AG10803 (cell line): ENCODE measurements at places on chromosomes 6 and 20.

GRCh38 chr6:23282252-23283021 is 713.1 kb downstream of the HDGFL1 start:
- no peak for DNase-seq

DNA sequence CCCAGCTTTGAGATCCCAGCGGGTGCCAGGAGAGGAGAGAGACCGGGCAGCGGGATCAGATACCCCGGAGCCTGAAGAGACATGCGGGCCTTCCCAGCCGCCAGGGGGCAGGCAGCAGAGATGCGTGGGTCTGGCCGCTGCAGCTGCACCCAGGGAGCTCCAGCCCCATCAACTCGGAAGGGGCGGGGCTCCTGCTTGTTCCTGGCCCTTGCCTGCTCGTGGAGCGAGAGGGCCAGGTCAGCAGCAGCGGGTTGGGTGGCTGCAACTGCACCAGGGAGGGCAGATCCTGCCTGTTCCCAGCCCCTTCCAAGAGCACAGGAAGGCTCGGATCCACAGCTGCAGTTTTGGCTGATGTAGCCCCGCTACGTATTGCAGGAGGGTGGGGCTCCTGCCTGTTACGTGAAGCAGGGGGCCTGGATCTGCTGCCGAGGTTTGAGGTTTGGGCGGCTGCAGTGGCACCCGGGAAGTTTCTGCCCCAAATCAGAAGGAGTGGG is 532.8 kb downstream of the RFPL4B start:
- DNase-seq, result peak; percentile 6

- DNase-seq, result no peak
Observed at GRCh38 chr6:49841424-49841823, 24.9 kb downstream of the CRISP1 start.

DNA sequence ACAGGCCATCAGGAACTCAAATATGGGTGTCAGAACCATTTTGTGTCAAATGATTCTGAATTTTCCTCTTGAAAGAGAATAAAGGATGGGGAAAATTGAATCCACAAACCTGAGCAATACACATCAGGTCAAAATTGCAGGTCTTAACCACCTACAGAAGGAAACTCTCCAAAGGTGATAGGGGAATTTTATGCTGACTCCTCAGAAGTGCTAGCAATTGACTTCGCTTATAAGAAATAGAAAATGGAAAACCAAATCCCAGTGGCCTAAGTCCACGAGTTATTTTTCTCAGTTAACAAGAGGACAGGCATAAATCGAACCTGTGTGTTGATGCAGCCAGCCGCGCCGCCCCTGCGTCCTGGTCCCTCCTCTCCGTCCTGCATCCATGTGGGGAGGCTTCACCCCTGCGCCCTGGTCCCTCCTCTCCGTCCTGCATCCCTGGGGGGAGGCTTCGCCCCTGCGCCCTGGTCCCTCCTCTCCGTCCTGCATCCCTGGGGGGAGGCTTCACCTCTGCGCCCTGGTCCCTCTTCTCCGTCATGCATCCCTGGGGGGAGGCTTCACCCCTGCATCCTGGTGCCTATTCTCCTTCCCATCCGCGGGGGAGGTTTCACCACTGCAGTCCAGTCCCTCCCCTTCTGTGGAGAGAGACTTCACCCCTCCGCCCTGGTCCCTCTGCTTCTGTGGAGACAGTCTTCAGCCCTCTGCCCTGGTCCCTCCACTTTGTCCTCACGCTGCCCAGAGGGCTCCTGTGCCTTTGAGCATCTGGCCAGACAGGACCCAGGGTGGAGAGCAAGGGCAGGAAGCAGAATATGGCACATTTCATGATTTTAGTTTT is 230.3 kb downstream of the SMOC2 start:
- DNase-seq, result no peak

- DNase-seq, result no peak
Observed at GRCh38 chr20:6061544-6061943, 7.7 kb upstream of the LRRN4 start.

DNA sequence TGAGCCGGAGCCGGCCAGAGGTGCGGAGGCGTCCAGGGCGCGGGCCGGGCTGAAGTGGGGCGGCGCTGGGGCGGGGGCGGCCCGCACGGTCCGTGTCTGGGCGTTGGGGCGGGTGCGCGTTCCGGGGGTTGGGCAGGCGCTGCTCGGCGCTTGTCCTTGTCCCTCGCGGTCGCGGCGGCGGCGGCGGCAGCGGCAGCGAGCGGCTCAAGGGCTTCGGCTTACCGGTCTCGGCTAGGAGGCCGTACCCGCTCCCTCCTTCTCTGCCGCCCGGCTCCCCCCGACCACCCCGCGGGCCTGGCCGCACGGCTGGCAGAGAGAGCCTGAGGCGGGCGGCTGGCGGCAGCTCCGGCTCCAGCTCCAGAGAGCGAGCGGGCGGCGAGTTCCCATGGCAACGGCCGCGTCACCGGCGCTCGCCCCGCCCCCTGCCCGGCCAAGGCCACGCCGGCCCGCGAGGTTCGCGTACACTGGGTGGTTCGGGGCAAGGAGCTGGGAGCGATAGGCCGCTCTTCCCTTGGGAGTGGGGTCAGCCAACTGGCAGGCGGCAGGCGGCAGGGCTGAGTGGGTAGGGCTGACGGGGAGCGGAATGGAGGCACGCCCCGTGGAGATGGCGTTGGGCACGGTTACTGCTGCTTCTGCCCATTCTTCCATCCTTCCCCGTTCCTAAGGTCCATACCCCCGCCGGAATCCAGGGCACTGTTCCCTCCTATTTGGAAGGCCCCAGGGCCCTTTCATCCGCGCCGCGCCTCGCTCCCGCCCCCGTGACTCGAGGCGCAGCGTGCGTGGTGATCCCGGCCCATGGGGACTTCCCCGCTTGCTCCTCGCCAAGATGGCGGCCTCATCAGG is at the start of gene LRRC73:
LRRC73 (minus strand) TSS at position 363 of the 843 bp plus-strand sequence. CDS start 561 bp downstream, outside the sequence.
- peak; percentile 80 for DNase-seq

- no peak for DNase-seq
Observed at GRCh38 chr6:170254315-170255213, 36.3 kb downstream of the DLL1 start.

DNA sequence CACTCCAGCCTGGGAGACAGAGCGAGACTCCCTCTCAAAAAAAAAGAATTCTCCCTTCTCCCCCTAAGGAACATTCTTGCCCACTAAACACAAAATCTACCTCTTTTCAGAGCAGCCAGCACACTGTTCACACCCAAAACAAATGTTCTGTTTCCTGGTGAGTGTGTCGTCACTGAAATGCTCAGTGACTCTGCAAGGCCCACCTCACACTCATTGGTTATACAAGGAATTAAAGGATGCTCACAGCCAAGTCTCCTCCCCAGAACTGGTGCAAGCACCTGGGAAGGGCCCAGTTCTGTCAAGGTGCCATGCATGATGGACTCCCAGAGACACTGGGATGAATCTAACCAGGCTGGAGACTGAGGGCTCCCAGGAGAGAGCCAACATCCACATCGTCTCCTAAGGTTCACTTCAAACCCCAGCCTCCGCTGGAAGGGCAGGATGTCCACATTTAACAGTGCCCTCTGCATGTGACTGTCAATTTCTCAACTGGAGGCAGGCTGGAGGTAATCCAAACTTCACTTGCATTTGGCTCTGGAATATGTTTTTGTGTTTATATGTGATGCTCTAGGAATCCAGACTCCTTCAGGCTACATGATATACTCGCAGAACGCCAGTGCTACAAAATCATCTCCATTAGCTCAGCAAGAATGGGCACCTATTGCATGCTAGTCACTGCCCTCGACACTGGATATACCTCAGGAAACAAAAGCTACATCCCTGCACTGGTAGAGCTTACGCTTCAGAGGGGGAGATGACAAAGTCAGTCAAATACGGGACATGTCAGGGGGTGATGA is 7.1 kb downstream of the RRBP1 start:
- DNase-seq, result peak; percentile 65

DNA sequence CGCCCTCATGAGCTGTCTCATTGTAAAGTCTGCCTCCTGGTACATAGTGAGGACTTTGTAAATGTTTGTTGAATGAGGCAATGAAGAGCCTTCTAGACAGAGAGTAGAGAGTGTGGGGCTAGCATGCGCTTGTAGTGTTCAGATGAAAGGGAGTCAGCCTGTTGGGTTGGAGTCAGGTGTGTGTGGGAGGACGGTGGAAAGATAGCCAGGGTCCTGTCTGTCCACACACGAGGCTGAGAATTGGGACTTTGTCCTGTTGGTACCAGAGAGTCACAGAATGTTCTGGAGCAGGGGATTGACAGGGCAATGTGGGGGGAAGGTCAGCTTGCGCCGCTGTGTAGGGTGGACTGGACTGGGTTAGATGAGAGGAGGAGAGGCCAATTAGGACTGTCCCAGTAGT is 58.6 kb downstream of the RIOK1 start:
- no peak for DNase-seq

DNA sequence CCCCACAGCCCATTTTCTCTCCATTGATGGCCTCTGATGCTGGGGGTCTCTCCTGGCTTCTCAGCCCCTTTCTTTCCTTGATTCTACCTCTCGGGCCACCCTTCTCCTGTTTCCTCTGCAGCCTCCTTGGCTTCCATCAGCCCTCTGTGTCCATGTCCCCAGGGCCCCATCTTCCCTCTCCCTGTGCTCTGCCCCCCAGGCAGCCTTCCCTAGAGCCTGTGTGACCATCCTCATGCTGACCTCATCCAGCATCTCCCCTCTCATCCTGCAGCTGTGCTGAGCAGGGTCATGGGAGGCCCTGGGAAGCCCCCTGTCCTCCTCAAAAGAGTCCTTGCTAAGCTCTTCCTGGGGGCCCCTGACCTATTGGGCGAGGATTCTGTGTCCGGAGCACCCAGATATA is 73.4 kb upstream of the NNAT start:
- DNase-seq, result no peak

DNA sequence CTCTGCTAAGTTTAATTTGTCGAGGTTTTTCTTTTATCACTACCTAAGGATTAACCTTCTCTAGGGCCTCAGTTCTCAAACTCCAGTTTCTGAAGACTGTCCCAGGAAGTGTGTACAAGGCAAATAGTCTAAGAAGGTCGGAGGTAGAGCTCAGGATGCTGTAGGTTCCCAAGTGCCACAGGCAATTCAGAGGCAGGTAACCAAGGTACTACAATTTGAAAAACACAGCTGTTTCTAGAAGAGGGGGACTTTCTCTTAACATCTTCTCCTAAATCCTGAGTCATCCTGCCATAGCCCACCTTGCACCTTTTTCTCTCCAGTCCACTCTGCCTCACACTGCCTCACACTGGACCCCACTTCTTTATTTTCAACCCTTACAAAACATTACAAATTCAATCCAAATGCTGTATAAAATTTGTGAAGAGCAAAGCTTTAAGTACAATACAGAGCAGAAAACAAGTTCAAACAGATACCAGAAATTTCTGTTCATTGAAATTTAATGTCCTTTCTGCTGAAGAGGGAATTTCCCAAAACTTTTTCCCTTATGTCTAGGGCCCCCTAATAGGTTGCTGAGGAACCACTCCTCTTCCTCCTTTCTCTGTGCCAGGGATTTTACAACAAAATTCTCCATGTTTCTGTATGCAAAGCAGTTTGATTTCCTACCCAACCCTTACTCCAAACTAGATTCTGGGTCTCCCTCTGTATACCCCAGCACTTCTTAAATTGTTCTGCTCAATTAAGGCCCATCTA is 43.0 kb downstream of the FRK start:
- DNase-seq, result no peak

DNA sequence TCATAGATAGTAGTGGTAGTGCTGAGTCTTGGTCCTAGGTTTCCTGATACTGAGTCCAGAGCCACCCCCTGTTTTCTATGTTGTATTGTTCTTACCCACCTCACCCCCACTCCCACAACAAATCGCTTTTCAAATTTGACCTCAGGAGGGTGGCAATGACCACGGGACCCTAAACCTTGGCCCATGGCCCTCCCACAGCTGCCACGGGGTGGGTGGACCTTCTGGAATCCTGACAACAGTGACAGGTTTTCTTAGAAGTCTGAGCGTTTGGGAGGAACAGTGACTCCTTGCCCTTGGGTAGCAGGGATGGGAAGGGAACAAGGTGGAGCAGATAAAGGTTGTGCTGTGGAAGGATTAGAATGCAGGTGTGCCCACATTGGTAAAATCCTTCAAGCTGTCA is 36.9 kb downstream of the TGM3 start:
- no peak for DNase-seq

DNA sequence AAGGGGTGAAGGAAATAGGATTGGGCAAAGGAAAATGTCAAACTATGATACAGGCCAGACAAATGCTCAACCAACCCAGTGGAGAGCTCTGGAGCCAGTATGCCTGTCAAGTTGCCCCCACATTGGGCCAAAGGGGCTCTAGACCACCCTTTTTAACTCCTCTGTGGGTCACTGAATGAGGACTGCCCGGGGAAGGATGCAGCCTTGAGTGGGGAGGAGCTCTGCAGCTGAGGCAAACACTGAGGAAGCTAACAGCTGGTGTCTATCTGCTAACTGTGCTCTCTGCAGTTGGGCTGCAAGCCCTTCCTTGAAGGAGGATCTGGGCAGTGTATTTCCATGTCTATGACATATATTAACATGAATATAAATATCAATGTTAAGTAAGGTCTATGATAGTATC is 98.4 kb upstream of the PRSS16 start:
- DNase-seq, result no peak

GRCh38 chr6:70124882-70125545 is 177.9 kb downstream of the COL9A1 start:
- DNase-seq, result peak; percentile 22
